ENCODE measurements at places on chromosomes 7 and 10.
A peak's percentile ranks its signal among the peaks of the same experiment; 100 is the strongest.

DNA sequence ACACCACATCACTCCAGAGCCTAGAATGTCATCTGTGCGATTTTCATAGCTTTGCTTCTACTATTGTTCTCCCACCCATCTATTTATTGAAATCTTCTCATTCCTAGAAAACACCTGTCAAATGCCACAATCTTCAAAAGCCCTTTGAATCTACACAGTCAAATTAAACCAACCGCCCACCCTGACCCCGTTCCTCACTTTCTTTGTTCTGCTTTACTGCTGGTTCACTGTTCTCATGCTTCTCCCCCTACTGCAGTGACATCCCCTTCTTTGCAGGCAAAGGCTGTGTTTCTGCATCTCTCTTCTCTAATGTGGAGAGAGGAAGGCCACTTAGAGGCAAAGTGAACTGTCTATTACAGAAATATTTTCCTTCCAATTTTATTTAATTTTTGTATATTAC is 152.4 kb upstream of the NEBL start:
- H3K27me3 ChIP-seq = no peaks in the 10 kb centered on the region
- H3K36me3 ChIP-seq = no peaks in the 10 kb centered on the region
- no peak overlapping the region for H3K27ac ChIP-seq
- no peak for DNase-seq

- H3K36me3 ChIP-seq = 0 out of 2 replicates have a peak, but pooled peaks cover 1% of the 10 kb centered on the region
- no peak overlapping the region for H3K27ac ChIP-seq
- H3K27me3 ChIP-seq = no peaks in the 10 kb centered on the region
- no peak for DNase-seq
- H3K4me3 ChIP-seq = peak overlapping the region; percentile 31
- peaks cover 16% of the 10 kb centered on the region for H3K4me1 ChIP-seq
Measured at GRCh38 chr10:17756557-17757217, 4.7 kb downstream of the TMEM236 start.

DNA sequence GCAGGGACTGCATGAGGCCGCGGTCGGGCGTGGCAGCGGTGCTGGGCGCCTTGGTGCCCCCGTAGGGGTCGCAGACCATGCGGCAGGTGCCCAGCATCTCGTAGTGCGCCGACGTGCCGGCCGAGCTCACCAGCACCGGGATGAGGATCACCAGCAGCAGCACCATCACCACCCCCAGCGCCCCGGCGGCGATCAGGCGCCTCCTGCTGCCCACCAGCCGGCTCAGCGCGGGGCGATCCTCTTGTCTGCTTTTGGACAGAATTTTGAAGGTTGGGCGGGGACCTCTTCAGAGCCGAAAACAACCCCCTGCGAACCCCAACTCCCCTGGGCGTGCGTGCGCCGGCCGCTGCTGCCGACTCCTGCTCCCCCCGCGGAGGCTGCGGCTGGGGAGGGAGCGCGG is 779 bp downstream of the C1QL3 start:
- no peak overlapping the region for H3K27ac ChIP-seq
- DNase-seq = no peak
- 0 out of 2 replicates have a peak, but pooled peaks cover 3% of the 10 kb centered on the region for H3K36me3 ChIP-seq
- H3K27me3 ChIP-seq = peaks cover 40% of the 10 kb centered on the region
- peaks cover 6% of the 10 kb centered on the region for H3K4me1 ChIP-seq
- no peak overlapping the region for H3K4me3 ChIP-seq

GRCh38 chr7:66837007-66837406 is 84.0 kb upstream of the TMEM248 start:
- H3K4me1 ChIP-seq = no peaks in the 10 kb centered on the region
- H3K36me3 ChIP-seq = 0 out of 2 replicates have a peak, but pooled peaks cover 4% of the 10 kb centered on the region
- H3K4me3 ChIP-seq = no peak overlapping the region

DNA sequence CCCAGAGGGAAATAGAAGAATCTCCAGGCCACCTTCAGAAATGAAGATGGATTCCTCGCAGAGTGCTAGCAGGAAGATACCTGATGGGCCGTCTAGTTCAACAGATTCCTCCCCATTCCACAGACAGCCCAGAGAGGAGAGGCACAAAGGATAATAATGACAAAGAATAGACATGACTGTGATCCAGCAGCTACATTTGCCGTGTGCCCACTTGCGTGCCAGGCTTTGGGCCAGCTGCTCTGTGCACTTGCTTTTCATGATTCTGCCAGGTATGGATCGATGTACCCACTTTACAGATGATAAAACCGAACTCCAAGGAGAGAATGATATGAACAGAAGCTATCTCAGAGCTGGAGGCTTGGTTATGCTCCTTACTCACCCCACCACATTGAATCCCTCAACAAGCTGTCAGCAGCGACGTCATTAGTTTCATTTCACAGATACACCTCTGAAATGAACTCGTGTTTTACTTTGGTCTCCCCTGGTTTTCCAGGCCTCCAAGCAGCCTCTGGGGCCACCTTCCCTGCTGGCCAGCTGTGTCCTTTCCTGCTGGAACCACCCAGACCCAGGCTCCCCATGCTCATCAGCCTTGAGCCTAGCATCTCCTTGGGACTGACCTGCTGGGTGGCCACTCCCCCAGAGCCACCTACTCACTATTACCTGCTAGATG is 11.9 kb upstream of the WDFY4 start:
- no peak for DNase-seq
- H3K4me1 ChIP-seq = no peaks in the 10 kb centered on the region
- peaks cover under 1% of the 10 kb centered on the region for H3K36me3 ChIP-seq
- no peak overlapping the region for H3K4me3 ChIP-seq
- peaks cover 27% of the 10 kb centered on the region for H3K27me3 ChIP-seq

DNA sequence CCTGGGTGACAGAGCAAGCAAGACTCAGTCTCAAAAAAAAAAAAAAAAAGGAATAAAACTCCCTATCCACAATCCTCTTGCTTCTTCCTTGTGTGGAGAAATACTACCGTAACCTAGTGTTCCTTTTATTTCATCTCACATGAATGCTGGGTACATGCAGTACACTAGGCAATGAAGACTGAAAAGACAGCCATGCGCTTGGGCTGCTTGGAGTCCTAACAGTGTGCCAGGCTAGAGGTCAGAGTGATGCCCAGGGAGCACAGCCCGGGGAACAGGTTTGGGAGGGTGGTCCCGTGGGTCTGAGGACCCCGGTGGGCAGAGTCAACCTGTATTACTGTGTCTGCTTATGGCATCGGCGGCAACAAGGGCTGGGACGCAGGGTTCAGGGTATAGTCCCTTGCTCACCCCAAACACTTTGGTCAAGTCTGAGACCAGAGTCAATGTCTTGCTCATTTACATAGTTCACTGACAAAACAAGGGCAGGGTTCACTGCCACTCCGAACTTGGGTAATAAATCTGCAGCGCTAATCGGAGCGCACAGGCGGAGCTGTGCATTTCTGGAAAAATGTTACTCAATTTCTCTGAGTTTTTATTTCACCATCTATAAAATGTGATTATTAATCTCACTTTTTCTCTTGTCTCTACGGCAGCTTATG is 118.0 kb downstream of the CLEC2L start:
- no peak for DNase-seq
- peaks cover 26% of the 10 kb centered on the region for H3K36me3 ChIP-seq
- H3K27ac ChIP-seq = no peak overlapping the region

- peaks cover 40% of the 10 kb centered on the region for H3K4me1 ChIP-seq
- H3K4me3 ChIP-seq = peak overlapping the region; percentile 92
- no peaks in the 10 kb centered on the region for H3K27me3 ChIP-seq
- H3K27ac ChIP-seq = peak overlapping the region; percentile 79
- no peak for DNase-seq
Measured at GRCh38 chr7:103297837-103298179, 573 bp downstream of the PMPCB start.

DNA sequence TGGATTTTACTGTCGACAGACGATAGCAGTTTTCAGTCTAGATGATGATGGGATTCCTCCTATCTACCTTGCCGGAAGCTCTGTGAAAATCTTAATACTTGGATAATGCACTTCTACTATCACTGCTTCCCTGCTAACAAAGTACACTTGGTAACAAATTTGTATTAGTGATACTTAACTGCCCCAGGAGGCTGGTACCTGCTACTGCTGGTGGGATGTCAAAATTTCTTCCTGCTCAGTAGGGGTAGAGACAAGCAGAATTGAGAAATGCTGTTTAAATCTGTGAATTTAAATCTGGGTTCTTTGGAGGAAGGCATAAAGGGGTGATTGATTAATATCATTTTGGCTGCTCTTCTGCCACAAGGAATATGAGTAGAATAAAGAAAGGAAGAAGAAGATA is 99.8 kb upstream of the STRIP2 start:
- DNase-seq = no peak
- no peaks in the 10 kb centered on the region for H3K36me3 ChIP-seq
- no peak overlapping the region for H3K27ac ChIP-seq
- H3K27me3 ChIP-seq = no peaks in the 10 kb centered on the region
- peaks cover 17% of the 10 kb centered on the region for H3K4me1 ChIP-seq
